ENCODE measurements at places on chromosomes 1 and 21. TPM values are rescaled to one million over a fixed set of nuclear protein-coding genes. Genes with fewer than 3 reads are reported as not detected.

Gene KRTCAP2
- 179 TPM for total RNA-seq

Gene NTMT2
- total RNA-seq, result not detected

Gene CFAP74
- total RNA-seq, result not detected

Gene GNG4
- 6.8 TPM for total RNA-seq

Gene CD53
- 201 TPM for total RNA-seq

Gene MAEL
- total RNA-seq, result 0.13 TPM

Gene AADACL4
- total RNA-seq, result not detected

Gene PCNX2
- 20.2 TPM for total RNA-seq

Gene PLEKHG5
- total RNA-seq, result 2.1 TPM

Gene IL19
- total RNA-seq, result not detected

Gene FMOD
- 1.7 TPM for total RNA-seq

Gene C4BPA
- not detected for total RNA-seq

Gene LCE3D
- total RNA-seq, result not detected

Gene OLFML3
- total RNA-seq, result 0.15 TPM

Gene BSDC1
- total RNA-seq, result 29.2 TPM

Gene CRNN
- not detected for total RNA-seq

Gene OR2T29
- total RNA-seq, result not detected

Gene DCST2
- not detected for total RNA-seq

Gene KLHDC8A
- total RNA-seq, result not detected

Gene GJA5
- not detected for total RNA-seq

Gene GJA9
- total RNA-seq, result not detected

Gene PTGFR
- not detected for total RNA-seq

Gene EXO1
- 81.1 TPM for total RNA-seq

Gene PDPN
- total RNA-seq, result not detected

Gene RCAN3
- total RNA-seq, result 51.2 TPM

Gene MROH7
- not detected for total RNA-seq

Gene FCRL5
- not detected for total RNA-seq

Gene LY9
- total RNA-seq, result 4.8 TPM

Gene SLAMF1
- 102 TPM for total RNA-seq

Gene VAMP3
- 25.0 TPM for total RNA-seq

Gene CNR2
- total RNA-seq, result 0.04 TPM

Gene SERINC2
- not detected for total RNA-seq

Gene STIL
- 21.9 TPM for total RNA-seq

Gene TPTE
- not detected for total RNA-seq

Gene PLA2G2F
- total RNA-seq, result not detected

Gene ZNF687
- 22.2 TPM for total RNA-seq

Gene TMEM81
- 2.6 TPM for total RNA-seq

Gene MPC2
- 56.0 TPM for total RNA-seq

Gene ADARB1
- 35.4 TPM for total RNA-seq

Gene THEMIS2
- 13.3 TPM for total RNA-seq

Gene NCF2
- total RNA-seq, result 2.7 TPM

Gene COL24A1
- total RNA-seq, result not detected

Gene USH2A
- total RNA-seq, result not detected

Gene DENND2D
- total RNA-seq, result 232 TPM

Gene IFI44L
- total RNA-seq, result 1.2 TPM

Gene TNFRSF1B
- total RNA-seq, result 206 TPM

Gene LCE1F
- total RNA-seq, result not detected

Gene KLHDC7A
- not detected for total RNA-seq

Gene OR2L13
- total RNA-seq, result not detected

Gene FCRL6
- total RNA-seq, result 0.21 TPM

Gene SPRR1B
- total RNA-seq, result not detected

Gene RIIAD1
- total RNA-seq, result not detected

Gene KCNT2
- not detected for total RNA-seq

Gene DPH2
- 79.7 TPM for total RNA-seq

Gene FCN3
- total RNA-seq, result not detected

Gene CRP
- not detected for total RNA-seq

Gene CRYAA
- not detected for total RNA-seq
